ENCODE measurements at places on chromosomes 16 and 17.

DNA sequence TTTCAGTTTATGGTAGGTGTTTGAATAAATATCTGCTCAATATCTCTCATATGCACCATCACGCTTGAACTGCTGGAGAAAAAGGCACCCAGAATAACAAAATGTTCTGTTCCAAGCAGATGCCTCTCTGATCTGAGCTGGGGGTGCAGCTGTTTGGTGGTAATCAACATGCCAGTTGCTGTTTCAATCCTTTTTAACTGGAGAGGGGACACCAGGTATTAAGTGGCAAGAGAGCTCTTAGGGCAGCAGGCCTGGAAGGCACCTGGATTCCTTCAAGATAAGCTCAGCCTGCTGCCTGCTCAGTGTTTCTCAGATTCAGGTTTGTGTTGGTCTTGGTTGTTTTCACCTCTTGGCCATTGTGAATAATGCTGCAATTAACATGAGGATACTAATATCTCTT is 27.2 kb upstream of the VAT1L start:
- no peak for DNase-seq

DNA sequence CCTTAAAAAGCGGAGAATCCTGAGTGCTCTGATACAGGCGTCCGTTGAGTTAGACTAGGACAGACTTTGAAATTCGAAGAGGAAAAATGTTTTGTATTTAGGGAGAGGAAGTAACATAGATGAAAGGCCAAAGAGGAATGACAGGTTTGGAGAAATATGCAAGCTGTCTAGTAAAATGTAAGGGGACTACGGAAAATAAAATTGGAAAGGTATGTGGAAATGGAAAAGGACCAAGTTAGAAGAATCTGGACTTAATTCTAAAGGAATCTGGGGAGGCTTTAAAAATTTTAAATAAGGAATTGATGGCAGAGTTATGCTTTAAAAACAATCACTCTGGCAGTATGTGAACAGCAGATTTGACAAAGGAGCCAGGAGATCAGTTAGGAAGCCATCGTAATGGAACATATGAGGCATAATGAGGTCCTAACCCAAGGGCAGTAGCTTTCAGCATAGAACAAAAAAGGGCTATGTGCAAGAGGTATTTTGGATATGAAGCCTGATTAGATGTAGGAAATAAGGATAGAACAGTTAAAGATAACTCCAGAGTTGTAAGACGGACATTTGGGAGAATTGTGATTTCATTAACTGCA is 38.3 kb downstream of the CYB561 start:
- DNase-seq: peak; percentile 37

GRCh38 chr17:74513987-74514631 is 17.2 kb downstream of the CD300LB start:
- peak; percentile 45 for DNase-seq

DNA sequence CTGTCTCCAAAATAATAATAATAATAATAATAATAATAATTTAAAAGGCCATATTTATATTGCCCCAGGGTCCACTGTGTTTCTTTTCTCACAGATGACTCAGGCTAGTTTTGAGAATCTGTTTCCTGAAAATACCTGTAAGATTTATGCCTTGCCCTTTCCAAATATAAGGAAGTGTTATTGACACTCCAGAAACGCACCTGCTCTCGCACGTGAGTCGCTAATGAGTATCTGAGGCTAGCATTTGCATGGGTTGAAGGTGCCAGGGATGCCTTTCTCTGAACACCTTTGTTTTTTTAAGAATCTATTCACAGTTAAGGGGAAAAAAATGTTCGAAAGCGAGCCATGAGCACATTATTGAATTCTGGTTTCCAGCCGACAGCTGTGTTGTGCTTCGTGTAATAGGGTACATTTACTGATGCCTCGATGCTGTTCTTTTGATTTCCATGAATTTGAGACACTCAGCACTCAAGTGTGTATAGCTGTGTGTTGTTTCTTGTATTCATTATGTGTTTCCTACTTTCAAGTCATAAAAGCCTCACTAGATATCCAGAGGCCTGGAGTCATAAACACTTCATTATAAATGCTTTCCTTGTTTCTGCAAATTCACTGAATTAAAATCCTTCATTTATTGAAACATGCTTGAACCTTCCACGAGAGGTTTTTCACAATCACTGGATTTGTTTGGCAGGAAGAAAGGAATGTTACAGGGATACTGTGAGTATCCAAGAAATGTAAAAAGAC is 45.0 kb upstream of the NOL11 start:
- DNase-seq: no peak

DNA sequence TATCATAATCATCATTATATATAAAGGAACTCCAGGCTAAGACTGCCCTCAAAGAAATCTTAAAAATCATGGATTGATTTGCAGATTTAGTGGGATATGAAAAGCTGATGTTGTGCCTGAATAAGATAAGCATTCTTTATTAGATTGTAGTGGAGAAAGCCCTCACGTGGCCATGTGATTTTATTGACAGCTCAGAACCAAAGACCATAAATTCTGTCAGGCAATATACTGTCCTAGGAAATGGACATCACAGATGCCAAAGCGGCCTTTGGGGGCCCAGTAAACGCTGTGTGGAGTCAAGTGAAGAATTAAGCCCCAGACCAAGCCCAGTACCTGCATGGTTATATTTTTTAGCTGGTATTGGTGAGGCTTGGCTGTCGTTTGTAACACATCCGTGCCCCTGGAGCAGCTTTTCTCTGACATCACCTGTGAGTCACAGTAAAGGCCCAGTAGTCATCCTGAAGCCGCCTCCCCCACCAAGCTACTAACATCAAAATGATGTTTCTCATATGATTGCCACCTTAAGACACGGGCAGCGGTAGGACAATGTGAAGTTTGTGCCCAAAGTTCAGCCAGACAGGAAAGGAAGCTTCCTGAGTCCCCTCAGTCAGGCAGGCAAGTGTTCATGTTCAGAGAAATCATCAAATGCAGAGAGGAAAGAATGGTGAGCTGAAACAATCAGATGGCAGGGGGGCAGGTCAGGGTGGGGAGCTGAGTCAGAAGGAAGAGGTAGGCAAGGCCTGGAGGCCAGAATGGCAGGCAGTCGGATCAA is 209.4 kb downstream of the IRX3 start:
- peak; percentile 57 for DNase-seq

- DNase-seq: no peak
Measured at GRCh38 chr16:20401066-20401465, 3.5 kb downstream of the PDILT start.

- DNase-seq: no peak
Measured at GRCh38 chr17:19718041-19718612, 1.7 kb upstream of the SLC47A2 start.

All from fibroblast of skin of right biceps (primary cell).